ENCODE measurements at places on chromosomes 3 and 15. TPM values are rescaled to one million over a fixed set of nuclear protein-coding genes. Genes with fewer than 3 reads are reported as not detected.

The PLSCR2 gene
- total RNA-seq: not detected

The SLC27A2 gene
- 366 TPM for total RNA-seq

The KLHL40 gene
- not detected for total RNA-seq

The CX3CR1 gene
- 1.8 TPM for total RNA-seq

The GRK7 gene
- total RNA-seq: not detected

The FBXL2 gene
- 0.29 TPM for total RNA-seq

The ARL14 gene
- total RNA-seq: 0.66 TPM

The CLDN18 gene
- total RNA-seq: not detected

The CCR8 gene
- not detected for total RNA-seq

The TEX9 gene
- 0.55 TPM for total RNA-seq

The ARGFX gene
- total RNA-seq: not detected

The KCNAB1 gene
- total RNA-seq: 1.1 TPM

The GOLGA6L22 gene
- total RNA-seq: not detected

- no peak for DNase-seq
Observed at GRCh38 chr15:49900903-49901235, 218.2 kb downstream of the ATP8B4 start.

GRCh38 chr3:98735761-98736269, 27.3 kb upstream of the ST3GAL6 start:
- DNase-seq: no peak

- DNase-seq: no peak
Observed at GRCh38 chr15:100073982-100074381, 267.8 kb downstream of the ADAMTS17 start.

- no peak for DNase-seq
Observed at GRCh38 chr3:117651246-117651645, 941.7 kb downstream of the TUSC7 start.

DNA sequence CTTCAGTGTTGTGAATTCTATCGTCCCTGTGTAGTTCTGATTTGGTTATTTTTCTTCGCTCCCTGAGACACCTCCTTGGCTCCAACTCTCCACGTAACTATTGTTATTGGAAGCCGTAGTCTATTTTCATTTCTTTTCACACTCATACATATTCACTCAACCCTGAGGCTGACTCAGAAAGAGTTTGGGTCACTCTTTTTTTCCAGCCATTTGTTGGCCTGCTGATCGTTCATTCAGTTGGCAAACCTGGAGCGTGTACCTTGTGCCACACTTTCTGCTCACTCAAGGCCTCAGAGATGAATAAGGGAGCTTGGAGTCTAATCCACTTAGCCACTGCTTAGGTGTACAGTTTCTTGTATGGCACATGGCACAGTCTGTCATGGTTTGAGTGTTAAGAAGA, 22.4 kb downstream of the GYG1 start:
- DNase-seq: no peak

GRCh38 chr3:45032113-45032512, 6.0 kb downstream of the CLEC3B start:
- DNase-seq: no peak

GRCh38 chr3:55059027-55059629, 131.3 kb upstream of the LRTM1 start:
- no peak for DNase-seq

DNA sequence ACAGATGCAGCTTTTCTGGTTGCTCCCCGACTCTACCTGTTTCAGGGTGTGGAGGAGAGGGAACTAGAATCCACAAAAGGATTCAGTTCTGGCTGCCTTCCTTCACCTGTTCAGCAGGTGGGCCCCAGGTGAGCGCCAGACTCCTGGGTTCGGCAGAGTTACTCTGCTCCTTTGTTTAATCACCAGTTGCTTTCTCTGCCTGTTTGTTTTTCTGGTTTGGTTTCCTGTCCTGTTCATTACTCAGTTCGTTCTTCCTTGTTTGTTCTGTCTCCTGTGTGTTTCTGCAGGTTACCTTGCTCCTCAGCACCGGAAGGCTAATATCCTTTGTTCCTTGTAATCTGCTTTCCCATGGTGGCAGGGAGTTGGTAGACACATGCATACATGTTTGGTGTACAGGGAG, 508.5 kb upstream of the ATP11B start:
- no peak for DNase-seq

GRCh38 chr15:73904026-73904815, 22.0 kb upstream of the LOXL1 start:
- no peak for DNase-seq

DNA sequence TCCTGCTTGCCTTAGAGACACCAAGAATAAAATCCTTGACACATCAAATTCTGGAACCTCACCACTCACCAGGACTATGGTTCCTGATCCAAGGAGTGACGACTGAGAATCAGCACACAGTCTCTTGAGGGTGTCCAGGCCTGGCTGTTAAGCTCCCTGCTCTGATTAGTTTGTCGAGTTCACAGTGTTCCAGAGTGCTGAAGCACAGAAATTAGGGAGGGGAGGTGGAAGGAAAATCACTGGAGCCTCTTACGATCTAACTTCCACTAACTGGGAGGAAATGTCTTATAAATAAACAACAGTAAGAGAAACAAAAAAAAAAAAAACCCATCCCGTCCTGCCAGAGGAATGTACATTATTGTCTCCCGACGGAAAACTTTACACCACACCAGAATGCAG, 330.2 kb downstream of the TIGIT start:
- no peak for DNase-seq

- DNase-seq: no peak
Observed at GRCh38 chr3:121431726-121432517, 113.9 kb downstream of the POLQ start.

GRCh38 chr15:34818526-34818925, 23.2 kb upstream of the ACTC1 start:
- DNase-seq: no peak

DNA sequence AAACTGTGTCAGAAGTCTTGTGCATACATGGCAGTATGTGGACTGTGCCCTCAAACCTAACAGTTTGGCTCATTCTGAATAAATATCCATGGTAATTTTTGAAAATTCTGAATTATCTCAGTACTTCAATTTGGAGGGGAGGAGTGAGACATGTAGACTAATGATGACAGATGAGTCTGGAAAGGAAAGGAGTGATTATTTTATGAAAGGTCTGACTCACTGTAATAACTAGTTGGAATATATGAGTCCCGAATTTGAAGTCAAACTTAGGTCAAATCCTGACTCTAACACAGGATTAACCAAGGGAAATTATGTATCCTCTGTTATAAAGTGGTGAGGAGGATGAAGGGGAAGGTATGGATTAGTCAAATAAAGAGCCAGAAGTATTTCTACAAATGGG, 38.6 kb downstream of the SUCNR1 start:
- DNase-seq: no peak

DNA sequence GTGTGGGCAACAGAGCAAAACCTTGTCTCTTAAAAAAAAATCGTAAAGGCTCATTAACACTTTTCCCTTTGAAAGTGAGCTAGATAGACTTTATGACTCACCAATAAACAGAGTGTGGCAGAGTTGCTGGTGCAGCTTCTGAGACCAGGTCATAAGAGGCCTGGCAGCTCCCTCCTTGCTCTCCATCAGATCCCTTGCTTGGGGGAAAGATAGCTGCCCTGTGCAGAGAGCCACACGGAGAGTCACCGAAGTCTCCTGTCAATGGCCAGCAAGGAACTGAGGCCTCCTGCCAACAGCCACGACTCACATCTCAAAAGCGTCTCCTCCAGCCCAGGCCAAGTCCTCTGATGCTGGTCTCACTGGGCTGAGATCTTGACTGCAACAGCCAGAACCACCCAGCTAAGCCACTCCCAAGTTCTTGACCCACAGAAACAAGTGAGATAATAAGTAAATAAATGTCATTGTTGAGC, 8.7 kb upstream of the GP9 start:
- no peak for DNase-seq

DNA sequence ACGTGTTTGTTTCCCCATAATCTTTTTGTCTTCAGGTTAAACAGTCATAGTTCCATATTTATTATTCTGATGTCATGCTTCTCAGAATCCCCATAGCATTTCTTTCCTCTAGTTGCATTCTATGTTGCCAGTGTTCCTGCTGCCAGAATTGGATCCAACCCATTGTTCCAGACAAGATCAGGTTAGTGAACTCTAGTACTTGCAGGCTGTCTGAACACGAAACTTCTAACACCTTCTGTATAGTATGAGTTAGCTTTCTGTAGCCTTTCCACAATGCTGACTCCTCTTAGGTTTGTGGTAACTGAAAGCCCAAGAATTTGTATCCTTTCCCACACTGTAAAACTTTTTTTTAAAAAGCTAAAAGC, 88.0 kb upstream of the ROPN1 start:
- DNase-seq: no peak

DNA sequence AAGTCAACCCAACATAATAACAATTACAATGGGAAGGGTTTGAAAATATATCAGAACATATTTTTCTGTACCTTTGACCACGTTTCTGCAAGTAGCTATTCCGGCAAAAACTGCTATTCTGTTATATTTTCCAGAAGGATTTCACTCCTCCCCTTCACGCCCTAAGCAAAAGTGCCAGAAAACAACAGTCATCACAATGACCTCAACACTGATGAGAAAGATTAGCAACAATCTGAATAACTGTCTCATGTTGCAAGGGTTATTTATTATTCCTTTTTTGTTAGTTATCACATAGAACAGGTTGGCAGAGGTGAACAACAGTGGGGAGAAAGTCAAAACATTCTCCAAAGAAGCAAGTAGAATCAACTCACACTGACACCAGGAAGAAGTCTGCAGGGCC, 269.4 kb upstream of the ARRDC4 start:
- no peak for DNase-seq

DNA sequence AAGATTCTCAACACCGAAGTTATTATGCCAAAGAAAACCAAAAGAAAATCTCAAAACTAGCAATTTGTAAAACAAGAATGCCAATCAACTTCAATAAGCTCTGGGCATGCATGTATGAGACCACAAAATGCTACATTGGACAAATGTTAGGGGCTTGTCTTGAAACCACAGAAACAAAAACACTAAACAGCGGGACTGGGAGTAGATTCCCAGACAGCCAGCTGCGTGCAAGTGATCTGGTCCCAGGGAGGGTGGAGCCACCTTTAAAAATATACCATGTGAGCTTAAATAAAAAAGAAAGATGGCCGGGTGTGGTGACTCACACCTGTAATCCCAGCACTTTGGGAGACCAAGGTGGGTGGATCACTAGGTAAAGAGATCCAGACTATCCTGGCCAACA, 163.6 kb upstream of the PRICKLE2 start:
- DNase-seq: no peak

- peak; percentile 66 for DNase-seq
Observed at GRCh38 chr3:38116471-38117162, 20.3 kb downstream of the ACAA1 start.

DNA sequence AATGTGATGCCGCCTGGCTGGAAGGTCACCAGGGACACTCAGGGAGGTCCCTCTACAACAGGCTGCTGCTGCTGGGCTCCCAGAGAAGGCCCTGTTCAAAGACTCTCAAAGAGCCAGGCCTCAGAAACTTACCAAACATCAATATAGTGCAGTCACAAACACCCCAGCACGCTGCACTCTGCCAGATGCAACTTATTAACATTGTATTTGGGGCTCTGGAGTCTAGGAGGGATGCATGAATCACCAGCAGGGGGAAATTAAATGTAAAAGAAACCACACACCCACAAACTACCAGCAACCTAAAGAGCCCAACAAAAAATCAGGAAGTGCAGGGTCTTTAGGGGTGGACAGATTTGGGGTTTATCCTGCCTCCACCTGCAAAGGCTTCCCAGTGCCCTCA, 74.6 kb upstream of the SPATA12 start:
- DNase-seq: no peak

DNA sequence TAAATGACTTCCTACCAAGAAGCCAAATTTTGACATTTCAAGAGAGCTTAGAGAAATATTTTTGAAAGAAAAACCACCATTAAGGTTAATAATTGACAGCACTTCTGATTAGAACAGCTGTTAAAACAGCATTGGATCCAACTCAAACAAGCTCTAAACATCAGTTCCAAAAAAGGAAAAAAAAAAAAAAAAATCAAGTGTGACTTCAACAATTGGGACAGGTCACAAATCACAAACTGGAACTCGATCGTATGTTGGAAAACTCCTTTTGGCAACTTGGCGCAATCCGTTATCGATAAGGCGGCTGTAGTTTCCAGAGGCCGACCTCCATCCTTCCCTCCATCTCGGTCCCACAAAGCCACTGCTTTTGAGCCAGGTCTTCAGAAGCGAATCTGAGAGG, 17.8 kb downstream of the TLE3 start:
- DNase-seq: no peak

GRCh38 chr15:68298882-68299381, 21.4 kb downstream of the FEM1B start:
- DNase-seq: no peak

GRCh38 chr15:56146756-56147155, 96.9 kb downstream of the RFX7 start:
- no peak for DNase-seq

GRCh38 chr3:187063286-187064121, 75.8 kb downstream of the RPL39L start:
- no peak for DNase-seq

GRCh38 chr3:155362808-155363689, 69.6 kb upstream of the STRIT1 start:
- DNase-seq: no peak

GRCh38 chr3:153970047-153970446, 151.1 kb upstream of the ARHGEF26 start:
- DNase-seq: no peak

- no peak for DNase-seq
Observed at GRCh38 chr15:74340150-74340549, 27.3 kb downstream of the CYP11A1 start.

Measured in right lobe of liver (tissue), 6 donors.